ENCODE measurements at places on chromosomes 2 and 18. TPM values are rescaled to one million over a fixed set of nuclear protein-coding genes. Genes with fewer than 3 reads are reported as not detected.

DNA sequence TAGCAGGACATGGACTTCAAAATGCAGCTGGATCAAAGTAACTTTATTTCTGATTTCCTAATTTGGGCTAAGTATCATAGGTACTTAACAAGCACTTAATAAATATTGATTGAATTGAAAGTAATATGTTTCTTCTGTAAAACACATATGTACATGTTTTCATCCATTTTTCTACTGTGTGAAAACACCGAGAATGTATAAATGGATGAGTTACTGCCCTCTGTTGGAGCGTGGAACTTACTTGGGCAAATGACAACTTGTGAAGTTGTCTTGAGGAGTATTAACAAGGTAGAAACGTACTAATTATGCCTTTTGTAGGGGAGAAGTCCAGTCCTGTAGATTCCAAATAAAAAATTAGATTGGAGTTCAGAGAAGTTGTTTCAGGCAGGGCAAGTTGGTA lies 87.2 kb downstream of the PHLPP1 start:
- DNase-seq, result no peak

- DNase-seq, result no peak
Measured at GRCh38 chr18:67318651-67319050, 197.9 kb downstream of the DSEL start.

GRCh38 chr2:224954980-224955379 lies 87.3 kb downstream of the DOCK10 start:
- DNase-seq, result no peak

DNA sequence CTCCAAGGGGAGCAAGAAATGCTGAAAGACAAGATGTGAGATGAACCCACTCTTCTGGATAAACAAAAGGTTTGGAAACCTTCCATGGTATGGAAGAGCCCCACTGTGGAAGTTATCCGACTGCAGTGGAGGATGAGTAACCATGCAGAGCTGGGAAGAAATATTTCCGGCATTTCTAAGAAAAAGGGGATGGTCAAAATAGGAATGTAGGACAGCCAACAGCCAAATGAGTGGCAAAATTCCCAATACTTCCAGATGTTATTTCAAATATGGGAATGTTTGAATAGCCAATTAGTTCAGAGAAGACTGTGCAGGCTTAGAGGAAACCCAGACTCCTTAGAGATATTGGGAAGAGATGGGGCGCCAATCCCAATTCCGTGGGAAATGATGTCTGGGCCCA lies 246.8 kb downstream of the RAD51AP2 start:
- no peak for DNase-seq

Gene AQP12A
- total RNA-seq, result not detected

- no peak for DNase-seq
Measured at GRCh38 chr18:22604986-22605421, 187.3 kb upstream of the CTAGE1 start.

- DNase-seq, result no peak
Measured at GRCh38 chr2:237662671-237663093, 35.3 kb downstream of the LRRFIP1 start.

Gene LRP1B
- total RNA-seq, result 0.54 TPM

DNA sequence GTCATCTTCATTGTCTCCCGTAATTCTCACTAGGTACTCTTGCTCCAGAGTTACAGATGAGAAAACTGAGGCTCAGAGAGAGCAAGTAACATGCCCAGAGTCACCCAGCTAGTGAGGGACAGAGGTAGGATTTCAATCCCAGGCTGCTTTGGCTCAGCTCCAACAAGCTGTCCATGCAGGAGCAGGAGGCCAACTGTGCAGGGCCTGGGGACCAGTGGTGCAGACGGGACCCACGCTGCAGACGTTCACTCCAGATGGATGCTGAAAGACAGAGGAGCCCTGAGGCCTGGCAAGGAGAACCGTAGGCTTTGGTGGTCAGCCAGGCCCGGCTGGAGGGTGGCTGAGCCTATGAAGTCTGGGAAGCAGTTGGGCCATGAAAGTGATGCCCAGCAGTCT lies 102.6 kb downstream of the MCFD2 start:
- no peak for DNase-seq

DNA sequence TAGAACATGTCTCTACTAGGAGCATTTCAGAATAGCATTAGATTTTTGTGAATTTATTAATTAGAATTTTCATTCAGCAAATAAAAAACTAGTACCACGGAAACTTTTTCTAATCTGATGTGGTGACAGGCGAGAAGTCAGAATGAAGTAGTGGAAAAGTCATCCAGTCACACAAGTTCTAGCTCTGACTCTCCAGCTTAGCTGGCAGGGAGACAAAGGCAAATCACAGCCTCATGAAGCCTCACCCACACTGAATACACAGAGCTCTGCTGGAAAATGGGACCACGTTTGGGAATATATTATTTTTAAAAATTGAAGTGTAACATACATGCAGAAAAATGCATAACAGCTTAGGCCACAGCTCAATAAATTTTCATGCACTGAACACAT lies 86.1 kb downstream of the L3MBTL4 start:
- no peak for DNase-seq

GRCh38 chr18:1039421-1039820 lies 134.8 kb downstream of the ADCYAP1 start:
- no peak for DNase-seq

DNA sequence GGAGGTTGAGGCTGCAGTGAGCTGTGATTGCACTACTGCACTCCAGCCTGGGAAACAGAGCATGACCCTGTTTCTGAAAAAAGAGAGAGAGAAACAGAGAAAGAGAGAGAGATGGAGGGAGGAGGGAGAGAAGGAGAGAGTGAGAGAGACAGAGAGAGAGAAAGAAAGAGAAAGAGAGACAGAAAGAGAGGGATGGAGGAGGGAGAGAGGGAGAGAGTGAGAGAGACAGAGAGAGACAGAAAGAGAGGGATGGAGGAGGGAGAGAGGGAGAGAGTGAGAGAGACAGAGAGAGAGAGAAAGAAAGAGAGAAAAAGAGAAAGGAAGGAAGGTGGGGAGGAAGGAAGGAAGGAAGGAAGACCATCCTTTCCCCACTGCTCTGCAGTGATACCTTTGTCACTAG lies 48.1 kb upstream of the ACKR3 start:
- no peak for DNase-seq

DNA sequence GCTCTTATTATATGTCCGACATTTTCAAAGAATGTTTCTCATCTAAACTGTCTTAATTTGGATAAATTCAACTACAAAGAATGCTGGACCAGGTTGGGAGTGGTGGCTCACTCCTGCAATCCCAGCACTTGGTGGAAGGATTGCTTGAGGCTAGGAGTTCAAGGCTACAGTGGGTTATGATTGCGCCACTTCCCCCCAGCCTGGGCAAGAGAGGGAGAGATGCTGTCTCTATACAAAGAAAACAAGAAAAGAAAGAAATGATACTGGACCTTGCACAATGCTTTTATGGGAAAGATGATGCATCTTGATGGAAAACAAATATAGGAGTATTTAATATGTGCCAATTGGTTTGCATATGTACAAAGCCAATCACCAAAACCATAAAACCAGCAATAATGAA lies 296.7 kb downstream of the LPIN1 start:
- no peak for DNase-seq

GRCh38 chr2:79512442-79513401 lies at the start of gene CTNNA2:
Gene CTNNA2, plus strand, starts transcription at chr2:79513051.
- DNase-seq, result no peak

Gene CFAP65
- 0.33 TPM for total RNA-seq

- DNase-seq, result no peak
Measured at GRCh38 chr2:43132683-43133301, 93.6 kb downstream of the ZFP36L2 start.

DNA sequence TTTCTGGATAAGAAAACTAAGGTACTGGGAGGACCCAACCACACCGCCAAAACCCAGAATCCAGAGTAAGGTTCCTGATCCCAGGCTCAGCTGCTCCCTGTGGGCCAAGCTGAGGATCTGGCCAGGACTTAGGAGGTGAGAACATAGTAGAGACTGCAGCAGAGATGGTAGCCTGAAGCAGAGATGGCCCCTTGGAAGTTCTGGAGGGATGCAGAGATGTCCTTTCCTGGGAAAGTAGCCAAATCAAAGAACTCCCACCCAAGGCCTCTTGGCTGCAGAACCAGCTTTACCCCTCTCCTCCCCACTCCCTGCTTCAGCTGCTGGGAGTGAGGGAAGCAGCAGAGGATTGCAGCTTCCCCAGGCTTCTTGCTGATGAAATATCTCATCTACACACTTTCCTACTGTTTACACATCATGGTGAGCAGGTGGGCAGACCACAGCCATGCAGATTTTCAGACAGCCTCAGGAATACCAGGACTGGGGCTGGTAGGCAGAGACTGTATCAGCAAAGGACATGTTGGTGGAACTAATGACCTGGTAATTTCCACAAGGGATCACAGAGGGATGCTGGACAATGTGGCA lies 32.7 kb downstream of the TMEM17 start:
- DNase-seq, result no peak

Gene KLF7
- total RNA-seq, result 17.1 TPM

DNA sequence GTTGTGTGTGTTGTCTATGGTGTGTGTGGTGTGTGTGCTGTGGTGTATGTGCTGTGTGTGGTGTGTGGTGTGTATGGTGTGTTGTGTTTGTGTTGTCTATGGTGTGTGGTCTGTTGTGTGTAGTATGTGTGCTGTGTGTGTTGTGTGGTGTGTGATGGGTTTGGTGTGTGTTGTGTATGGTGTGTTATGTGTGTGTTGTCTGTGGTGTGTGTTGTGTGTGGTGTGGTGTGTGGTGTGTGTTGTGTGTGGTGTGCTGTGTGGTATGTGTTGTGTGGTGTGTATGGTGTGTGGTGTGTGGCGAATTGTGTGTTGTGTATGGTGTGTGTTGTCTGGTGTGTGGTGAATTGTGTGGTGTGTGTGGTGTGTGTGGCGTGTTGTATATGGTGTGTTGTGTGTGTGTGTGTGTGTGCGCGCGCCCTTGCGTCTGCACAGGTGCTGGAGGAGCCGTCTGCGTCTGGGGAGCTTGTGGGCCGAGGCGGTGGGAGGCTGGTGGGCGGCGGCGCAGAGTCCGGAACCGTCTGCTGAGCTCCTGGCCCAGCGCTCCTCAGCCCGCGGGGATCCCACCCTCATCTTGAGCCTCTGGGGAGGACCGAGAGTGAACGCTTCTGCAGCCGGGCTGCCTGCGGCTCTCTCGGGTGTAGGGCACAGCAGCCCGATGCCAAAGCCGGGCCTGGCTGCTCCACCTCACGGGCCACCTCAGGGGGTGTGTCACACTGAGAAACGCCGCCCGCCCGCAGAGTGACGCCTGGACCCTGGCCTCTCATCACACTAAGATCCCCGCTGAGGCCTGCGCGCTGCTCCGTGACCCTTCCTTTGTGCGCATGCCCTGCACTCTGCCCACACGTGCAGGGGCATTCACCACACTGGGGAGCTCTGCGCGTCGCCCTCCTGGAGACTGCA lies 8.8 kb upstream of the ADI1 start:
- no peak for DNase-seq

- peak; percentile 7 for DNase-seq
Measured at GRCh38 chr2:23199115-23199918, 185.7 kb upstream of the KLHL29 start.

DNA sequence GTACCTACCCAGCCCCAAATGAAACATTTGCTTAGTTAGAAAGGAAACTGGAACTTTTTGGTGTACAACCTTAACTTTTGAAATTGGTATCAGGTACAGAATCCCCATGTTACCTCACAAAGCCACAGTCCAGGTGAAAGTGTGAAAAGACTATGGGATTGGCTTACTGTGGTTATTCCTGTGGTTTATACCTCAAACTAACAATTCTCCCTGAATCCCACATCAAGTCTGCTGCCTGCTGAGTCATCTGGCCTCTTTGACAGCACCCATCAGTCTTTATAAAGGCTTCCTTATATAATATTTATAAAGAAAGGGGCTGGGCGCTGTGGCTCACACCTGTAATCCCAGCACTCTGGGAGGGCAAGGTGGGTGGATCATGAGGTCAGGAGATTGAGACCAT lies 164.6 kb downstream of the TMEM247 start:
- DNase-seq, result no peak

DNA sequence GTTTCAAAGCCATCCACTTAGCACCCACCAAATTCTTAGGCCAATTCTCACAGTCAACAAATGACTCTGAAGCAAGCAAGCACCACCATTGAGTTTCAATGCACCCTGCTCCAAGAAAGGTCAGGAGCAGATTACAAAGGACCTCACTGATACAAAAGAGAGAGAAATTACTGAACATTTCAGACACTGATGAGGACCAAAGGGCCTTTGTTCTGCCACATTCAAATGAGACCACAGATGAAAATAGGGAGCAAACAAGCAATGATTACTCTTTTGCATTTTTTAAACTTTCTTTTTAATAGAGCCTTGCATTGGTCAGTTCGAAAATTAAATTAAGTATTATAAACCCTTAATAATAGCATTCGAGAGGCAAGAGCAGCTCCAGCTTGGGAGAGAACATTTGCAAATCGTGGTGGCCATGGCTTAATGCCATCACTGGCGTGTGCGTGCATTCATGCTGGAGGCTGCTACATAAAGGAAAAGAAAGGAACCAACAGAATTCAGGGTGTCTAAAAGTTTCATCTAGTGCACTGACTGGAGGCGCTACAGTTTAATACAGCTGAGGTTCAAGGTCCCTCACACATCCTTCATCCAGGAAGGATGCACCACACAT lies 87.5 kb downstream of the KLF7 start:
- no peak for DNase-seq

GRCh38 chr2:74593826-74594772 lies 39.6 kb downstream of the DOK1 start:
- no peak for DNase-seq

Gene TMEM163
- not detected for total RNA-seq

DNA sequence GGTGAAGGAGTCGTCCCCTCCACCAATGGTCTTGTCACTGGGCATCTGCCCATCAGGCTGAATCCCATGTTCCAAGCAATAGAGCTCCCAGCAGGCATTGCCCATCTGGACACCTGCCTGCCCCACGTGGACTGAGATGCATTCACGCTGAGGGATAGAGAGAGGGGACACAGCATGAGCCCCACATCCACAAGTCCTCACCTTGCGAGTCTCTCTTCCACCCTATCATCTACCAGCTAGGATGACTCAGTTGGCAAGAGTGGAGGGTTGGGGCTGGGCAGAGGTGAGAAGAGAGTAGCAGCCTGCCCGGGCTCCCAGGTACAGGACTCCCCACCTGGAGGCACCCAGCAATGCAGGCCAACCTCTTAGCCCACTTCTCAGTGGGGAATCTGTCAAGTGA lies 959 bp upstream of the TUBA4B start:
- no peak for DNase-seq

DNA sequence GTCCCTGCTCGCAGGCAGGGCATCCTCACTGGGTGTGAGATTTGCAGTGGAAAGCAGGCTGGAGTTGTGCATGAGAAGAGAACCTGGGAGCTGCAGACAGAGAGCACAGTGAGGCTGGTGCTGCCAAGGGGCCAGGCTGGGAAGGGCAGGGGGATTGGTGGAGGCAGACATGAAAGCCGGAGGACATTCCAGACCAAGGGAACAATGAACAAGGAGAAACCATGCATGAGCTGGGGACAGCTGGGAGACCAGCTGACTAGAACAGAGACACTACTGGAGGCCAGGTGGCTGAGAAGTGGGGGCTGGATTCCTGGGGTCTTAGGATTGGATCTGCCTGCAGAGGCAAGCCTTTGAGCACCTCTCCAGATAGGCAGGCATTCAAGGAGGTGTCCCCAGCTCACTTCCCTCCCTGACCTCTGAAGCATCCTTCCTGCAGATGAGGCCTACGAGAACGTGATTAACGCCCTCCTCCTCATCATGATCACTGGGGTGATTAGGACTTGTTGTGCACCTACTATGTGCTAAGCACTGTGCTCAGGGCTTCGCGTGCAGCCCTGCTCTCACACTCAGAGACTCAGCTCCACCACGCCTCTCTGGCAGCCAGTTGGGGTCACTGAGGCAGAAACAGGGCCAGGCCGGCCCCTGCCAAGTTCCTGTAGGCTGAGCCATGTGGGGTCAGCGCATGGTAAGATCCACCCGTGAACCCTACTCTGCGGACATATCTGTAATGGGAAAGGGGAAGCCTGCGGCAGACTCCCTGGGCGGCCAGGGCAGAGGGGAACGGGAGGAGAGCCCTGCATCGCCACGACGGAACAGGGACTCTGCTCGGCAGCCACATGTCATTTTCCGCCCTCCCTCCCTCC lies 74.8 kb upstream of the SLC66A3 start:
- no peak for DNase-seq

Measured in Panc1 (cell line).